ENCODE measurements at places on chromosomes 2 and 18. TPM values are rescaled to one million over a fixed set of nuclear protein-coding genes. Genes with fewer than 3 reads are reported as not detected.

COPS7B gene
- 18.6 TPM for total RNA-seq

CFC1 gene
- 11.4 TPM for total RNA-seq

KIAA2012 gene
- total RNA-seq: 0.19 TPM

DAPL1 gene
- total RNA-seq: 2.9 TPM

FEV gene
- total RNA-seq: not detected

UGT1A5 gene
- total RNA-seq: 0.09 TPM

DQX1 gene
- total RNA-seq: 0.14 TPM

AKAIN1 gene
- 0.14 TPM for total RNA-seq

CXXC1 gene
- 35.5 TPM for total RNA-seq

COA5 gene
- total RNA-seq: 47.8 TPM

ITPRIPL1 gene
- total RNA-seq: 7.7 TPM

GRB14 gene
- 0.19 TPM for total RNA-seq

DLX2 gene
- 0.09 TPM for total RNA-seq

GPR35 gene
- total RNA-seq: 5.9 TPM

HOXD4 gene
- 0.09 TPM for total RNA-seq

C2orf68 gene
- total RNA-seq: 27.0 TPM

CDH19 gene
- 0.05 TPM for total RNA-seq

FAM161A gene
- total RNA-seq: 2.2 TPM

C2orf78 gene
- not detected for total RNA-seq

SERPINB13 gene
- total RNA-seq: 0.99 TPM

ZNF2 gene
- 6.3 TPM for total RNA-seq

LRRC30 gene
- total RNA-seq: 0.14 TPM

UGT1A8 gene
- 0.24 TPM for total RNA-seq

STAM2 gene
- total RNA-seq: 23.0 TPM

SATB2 gene
- total RNA-seq: 0.38 TPM

TUBA3E gene
- 0.05 TPM for total RNA-seq

RTP5 gene
- 0.66 TPM for total RNA-seq

NGEF gene
- 0.14 TPM for total RNA-seq
